ENCODE measurements at places on chromosomes 1 and 21.

DNA sequence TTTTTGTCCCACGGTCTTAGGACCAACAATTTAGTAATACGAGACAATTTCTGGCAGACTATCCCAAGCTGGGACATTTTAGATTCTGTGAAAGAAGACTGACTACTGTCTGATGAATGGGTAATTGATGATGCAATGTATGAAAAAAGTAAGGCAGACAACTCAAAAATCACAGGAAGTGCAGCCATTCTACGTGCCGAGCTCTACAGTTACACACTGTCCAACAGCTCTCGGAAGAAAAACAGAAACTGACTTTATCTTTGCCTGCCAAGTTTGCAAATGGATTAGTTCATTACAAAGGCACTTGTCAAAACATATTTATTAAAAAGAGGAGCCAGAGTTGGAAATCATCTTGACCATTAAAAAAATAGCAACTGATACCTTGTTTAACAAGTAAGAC, 31.3 kb downstream of the ZBTB8B start:
- no peak for DNase-seq

DNA sequence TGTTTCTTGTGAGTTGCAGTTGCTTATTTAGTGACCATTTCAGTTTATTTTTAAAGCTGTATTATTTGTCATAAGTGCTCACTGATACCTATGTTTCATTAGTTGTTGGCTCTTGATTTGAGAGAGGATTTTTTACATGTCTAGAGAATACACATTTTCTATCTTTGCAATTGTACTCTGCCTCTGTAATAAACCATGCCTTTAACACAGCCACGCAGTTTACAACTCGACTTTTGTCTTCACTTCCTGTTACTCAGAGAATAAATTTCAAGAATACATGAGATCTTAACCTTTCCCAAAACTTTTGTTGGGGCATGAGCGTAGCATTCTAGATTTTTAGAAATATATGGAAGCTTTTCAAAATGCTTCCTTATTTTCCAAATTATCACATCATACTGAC, 14.9 kb upstream of the ZNF678 start:
- no peak for DNase-seq

DNA sequence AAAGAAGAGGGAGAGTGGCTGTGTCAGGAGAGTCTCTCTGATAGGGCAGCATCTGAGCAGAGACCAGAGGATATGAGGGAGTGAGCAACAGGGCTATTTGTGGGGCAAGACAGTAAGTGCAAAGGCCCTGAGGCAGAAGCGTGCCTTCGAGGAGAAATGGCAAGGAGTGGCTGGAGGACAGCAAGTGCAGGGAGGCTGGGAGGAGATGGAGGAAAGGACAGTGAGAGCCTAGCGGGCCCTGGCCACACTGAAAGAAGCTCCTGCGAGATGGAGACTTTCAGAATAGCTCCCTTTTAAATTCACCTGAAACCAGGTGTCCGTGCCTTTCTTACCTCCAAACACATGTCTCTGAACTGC, 25.2 kb downstream of the EXOC8 start:
- DNase-seq, result no peak

GRCh38 chr1:155064111-155064831, 731 bp downstream of the EFNA4 start:
- DNase-seq, result no peak

GRCh38 chr21:34649400-34649799, 19.4 kb upstream of the CLIC6 start:
- DNase-seq, result no peak

GRCh38 chr1:94608852-94609530, 67.4 kb upstream of the F3 start:
- no peak for DNase-seq

DNA sequence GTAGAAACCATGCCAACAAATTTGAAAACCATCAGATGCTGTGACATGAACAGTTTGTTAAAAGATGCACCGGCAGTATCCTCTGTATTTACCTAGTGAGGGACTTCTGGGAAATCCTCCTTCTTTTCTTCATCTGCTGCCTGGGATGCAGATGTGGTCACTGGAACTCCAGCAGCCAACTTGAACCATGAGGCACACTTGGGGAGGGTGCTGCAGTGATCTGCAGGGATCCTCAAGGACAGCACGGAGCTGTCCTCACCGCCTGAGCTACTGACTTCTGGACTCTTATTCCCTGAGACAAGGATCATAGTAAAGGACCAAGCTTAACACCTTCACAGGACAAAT, 19.5 kb upstream of the NID1 start:
- DNase-seq, result no peak

DNA sequence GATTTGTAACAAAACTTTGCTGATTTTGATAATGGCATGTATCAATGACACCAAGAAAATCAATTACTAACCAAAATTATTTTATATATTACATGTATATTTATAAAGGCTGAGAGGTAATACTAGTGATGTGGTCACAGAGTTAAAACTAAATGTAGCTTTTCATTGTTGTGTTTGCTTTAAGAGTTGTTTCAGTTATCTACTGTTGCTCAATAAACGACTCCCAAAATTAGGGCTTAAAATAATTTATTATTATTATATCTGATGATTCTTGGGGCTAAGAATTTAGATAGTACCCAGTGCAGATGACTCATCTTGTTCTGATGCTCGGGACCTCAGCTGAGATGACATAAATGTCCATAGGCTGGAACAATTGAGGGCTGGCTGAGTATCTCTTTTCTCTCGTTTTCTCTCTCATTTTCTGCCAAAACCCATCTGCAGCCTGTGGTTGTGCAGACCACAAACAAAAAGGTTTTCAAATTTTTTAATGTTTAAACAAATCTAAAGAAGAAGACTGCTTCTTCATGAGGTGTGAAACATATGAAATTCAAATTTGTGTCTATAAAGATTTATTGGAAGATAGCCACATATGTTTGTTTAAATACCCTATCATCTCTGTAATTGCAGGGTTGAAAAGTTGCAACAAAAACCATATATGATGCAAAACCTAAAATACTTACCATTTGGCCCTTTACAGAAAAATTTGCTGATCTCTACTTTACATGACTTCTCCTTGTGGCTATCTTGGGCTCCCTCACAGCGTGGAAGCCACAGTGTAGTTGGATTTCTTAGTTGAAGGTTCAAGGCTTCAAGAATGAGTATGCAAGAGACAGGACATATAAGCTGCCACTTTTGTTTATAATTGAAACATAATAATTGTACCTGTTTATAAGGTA, 14.8 kb upstream of the PTPRC start:
- no peak for DNase-seq

GRCh38 chr1:182381962-182382819, 9.4 kb downstream of the GLUL start:
- no peak for DNase-seq

- no peak for DNase-seq
These were observed 3.9 kb upstream of the DENND2D start for GRCh38 chr1:111204201-111204982.

GRCh38 chr1:229579059-229579673, 20.7 kb upstream of the ABCB10 start:
- DNase-seq, result no peak

- DNase-seq, result no peak
These were observed 37.4 kb downstream of the NCF2 start for GRCh38 chr1:183552891-183553290.

DNA sequence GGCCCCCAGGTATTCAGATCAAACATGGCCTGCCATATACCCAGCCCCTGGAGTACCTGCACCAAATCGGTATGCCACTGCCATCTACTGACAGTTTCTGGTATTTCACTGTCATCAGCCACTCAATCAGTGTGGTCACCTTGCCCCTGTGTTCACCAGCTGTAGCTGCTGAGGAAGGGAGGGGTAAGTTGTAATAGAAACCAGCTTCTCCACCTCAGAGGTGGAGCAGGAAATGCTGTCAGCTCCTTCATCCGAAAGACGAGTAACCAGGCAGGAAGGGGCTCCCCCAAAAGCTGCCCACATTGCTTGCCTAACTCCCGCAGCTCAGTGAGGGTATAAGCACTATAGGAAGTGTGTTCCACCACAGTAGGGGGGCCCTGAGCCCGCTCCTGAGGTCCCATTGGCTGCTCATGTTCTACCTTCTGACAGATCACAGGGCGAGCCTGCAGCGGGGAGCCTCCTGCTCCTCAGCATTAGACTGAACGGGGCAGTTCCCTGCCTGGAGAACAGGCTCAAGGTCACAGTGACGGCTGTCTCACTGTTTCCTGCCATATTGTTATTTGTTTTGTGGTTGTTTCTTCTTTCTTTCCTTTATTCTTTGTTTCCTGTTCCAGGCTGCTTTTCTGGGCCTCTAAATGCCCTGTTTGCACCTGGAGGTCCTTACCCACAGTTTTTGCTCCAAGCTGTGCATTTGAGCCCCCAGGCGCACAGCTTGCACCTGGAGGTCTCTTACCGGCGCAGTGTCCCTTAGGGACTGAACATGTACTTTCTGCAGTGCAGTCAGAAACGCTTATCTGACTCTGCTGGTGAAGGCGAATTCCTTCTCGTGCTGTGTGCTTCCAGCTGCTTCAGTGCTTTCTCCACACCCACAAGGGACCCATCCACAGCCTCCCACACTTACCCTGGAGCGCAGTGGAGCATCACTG, 1638.3 kb downstream of the MRPL39 start:
- no peak for DNase-seq

- no peak for DNase-seq
These were observed 25.1 kb upstream of the RUNX3 start for GRCh38 chr1:24955161-24955560.

DNA sequence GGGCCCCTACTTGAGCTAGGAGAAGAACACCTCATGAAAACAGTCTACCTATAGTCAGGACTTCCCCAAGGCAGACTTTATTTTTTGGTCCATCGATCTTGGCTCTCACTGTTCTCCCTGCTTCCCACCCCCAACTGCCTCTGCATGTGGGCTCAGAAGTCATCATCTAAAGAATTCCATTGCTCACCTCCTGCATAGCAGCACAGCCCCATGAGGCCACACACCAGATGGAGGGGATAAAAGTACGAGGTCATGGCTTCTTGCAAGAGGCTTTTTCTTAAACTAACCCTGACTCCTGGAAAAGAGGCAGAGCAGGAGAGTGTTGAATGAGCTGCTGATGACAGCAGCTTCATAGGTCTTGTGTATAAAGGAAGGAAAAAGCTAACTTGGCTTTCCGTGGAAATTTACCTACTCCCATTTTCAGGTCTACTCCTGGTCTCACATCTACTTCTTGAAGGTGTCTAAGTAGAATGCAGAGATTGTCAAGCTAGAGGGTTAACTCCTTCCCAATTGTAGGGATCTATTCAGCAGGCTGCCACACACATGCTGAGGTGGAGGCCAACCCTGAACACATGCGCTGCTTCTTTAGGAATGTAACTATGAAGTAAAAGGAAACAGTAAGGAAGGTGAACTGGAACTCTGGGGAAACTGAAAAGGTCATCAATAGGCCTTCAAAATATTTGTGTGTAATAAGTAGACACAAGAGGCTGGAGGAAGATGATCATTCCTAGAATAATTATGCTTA, 18.7 kb downstream of the WNT2B start:
- DNase-seq, result no peak

GRCh38 chr1:231748760-231749415, 122.3 kb downstream of the DISC1 start:
- no peak for DNase-seq

DNA sequence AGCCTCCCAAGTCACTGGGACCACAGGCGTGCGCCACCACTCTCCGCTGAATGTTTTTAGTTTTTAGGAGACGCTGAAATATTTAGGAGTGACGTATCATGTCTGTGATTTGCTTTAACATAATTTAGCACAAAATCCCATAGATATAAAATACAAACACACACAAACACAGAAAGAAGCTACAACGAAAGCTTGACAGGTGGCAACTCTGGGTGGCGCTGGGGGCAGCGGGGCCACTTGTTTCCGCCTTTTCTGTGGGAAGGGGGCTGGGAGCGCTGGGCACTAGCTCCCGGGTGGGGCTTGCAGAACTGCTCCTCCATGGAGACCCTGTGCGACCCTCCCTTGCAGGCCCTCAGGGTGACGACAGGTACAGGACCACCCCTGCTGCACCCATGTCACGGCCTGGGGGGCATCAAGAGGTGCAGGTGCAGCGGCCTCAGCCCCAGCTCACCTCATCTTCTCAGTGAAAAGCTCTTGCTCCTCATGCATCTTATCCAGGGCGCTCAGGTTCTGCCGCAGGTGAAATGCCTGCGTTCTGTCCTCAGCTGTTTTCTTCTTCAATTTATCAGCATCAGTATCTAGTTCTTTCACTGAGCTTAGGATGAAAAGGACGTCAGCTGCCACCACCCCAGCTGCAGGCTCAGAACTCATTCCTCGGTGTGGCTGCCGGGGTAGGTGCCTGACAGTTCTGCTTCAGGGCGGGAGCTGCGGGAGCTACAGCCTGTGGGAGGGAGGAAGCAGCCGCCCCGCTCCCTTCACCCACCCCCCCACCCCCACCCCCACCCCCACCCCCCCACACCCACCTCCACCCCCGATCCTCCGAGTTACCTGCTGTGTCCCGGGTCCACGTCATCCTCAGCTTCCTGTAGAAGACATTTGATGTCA, 15.3 kb downstream of the CFAP74 start:
- no peak for DNase-seq

DNA sequence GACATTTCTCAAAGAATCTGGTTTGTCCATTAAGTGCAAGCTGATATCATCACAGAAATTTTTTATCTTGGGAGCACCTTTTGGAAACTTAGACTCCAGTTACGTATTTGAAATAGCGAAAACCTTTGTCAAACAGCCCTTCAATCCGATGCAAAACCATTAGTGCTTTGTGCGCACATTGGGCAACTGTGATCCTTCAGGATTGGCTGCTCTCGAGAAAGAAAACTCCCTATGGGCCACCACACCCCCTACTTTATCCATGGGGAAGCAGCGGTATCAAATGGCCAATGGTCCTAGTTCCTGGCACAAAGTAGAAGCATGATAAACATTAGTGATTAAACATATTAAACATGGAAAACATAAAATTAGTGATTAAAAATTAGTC, 16.0 kb upstream of the CD55 start:
- DNase-seq, result no peak

DNA sequence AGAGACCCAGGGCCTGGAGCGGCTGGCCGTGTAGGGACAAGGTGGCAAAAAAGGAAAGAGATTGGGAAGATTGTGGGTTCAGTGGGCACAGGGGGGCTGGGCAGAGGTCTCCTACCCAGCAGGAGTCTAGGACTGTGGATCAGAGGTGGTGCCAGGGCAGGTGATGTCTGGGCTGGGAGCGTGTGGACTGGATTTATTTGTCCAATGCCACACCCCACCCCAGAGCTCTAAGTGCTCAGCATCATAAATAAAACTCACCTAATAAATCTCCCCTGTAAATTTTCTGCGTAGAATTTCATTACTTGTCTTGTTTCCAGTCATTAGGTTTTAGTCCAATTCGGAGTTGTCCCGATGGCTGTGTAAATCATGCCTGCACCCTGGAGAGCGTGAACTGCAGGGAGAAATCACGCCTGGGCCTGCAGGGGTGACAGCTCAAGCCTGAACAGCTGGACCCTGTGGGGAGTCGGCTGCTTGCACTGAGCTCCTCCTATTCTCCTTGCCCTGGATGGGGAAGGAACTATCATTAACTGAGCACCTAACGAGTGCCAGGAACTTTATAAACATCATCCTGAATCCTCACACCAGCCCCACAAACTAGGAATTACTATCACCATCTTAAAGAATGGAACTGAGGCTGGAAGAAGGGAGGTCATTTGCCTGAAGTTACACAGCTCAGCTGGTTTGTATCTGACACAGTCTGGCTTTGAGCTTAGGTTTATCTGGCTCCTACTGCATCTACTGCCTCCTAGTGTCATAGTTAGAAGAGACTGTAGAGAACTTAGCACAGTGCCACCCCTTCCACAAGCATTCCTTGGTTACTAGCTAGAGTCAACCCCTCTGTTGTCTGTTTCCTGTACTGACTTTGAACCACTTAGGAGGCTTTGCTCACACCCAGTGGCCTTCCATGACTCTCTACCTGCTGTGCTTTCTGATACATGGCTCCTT, 25.0 kb upstream of the POU3F1 start:
- no peak for DNase-seq

GRCh38 chr21:34704119-34704518, 35.3 kb downstream of the CLIC6 start:
- no peak for DNase-seq

Data from D721Med (cell line).